Right forelimb (tissue), 1 donor: ENCODE measurements at places on chromosomes 6 and 20.
A peak's percentile ranks its signal among the peaks of the same experiment; 100 is the strongest.

- DNase-seq: no peak
Measured at GRCh38 chr6:169425628-169426370, 172.2 kb upstream of the THBS2 start.

GRCh38 chr6:89464295-89464694 lies 31.3 kb downstream of the ANKRD6 start:
- DNase-seq: no peak

- DNase-seq: no peak
Measured at GRCh38 chr6:132513831-132514545, 1.1 kb upstream of the STX7 start.

DNA sequence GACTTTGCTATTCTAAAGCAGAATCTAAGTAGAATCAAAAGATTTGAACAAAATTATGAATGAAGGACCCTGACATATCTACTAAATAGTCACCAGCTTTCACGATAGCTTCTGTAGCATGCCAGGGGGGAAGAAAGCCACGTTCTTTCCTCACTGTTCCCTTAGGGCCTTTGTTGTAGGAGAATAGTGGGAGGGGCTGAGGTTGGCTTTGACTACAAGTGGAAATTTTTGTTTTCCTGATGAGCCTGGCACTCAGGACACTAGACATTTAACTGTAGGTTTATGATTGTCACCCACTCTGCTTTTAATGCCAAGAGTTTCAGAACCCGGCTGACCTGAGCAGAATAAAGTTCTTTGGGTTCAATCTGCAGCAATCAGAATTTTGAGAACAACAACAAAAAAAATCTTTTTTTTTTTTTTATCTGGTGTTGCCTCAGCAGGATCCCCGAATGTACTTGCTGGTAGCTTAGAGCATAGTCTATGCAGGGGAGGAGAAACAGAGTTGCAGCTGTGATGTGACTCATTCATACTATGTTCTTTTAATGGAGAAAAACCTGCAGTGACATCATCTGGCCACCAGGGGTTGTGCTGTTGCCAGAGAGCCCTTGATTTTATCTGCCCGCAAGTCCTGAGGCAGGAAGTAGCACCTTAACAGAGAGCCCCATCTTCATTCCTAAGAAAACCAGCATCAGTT lies 38.5 kb downstream of the TPD52L1 start:
- no peak for DNase-seq

DNA sequence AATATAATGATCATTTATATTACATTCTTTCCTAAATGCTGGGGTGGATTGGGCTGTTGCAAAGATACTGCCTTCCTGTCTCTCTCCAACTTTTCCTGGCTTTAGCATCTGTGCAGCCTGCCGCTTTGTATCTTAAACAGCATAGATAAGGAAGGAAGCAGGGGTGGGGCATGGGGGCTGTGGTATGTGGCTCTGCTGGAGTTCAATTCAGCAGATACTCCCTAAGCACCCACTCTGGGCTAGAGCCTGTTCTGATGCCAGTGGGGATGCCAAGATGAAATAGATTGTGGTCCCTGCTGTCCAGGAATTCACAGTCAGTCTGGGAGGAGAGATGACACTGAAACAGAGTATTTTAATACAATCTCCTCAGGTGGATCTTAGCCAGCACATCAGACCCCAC lies 56.8 kb downstream of the EIF2S2 start:
- DNase-seq: no peak

GRCh38 chr20:14208956-14209355 lies 128.5 kb downstream of the FLRT3 start:
- DNase-seq: no peak

GRCh38 chr6:22020299-22021003 lies 276.4 kb downstream of the PRL start:
- DNase-seq: no peak

DNA sequence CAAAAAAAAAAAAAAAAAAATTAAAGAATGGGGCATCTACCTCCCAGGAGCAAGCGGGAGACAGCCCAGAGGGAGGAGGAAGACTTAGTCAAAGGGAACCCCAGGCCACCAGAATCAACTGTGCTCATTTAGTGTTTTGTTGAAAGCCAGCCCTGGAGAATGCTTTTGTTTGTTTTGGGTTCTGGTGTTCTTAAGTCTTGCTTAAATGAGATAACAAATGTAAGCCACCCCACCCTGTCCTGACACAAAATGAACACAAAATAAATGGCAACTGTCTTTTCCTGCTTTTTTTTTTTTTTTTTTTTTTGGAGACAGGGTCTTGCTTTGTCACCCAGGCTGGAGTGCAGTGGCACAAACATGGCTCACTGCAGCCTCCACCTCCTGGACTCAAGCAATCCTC lies 165.0 kb upstream of the JARID2 start:
- no peak for DNase-seq

DNA sequence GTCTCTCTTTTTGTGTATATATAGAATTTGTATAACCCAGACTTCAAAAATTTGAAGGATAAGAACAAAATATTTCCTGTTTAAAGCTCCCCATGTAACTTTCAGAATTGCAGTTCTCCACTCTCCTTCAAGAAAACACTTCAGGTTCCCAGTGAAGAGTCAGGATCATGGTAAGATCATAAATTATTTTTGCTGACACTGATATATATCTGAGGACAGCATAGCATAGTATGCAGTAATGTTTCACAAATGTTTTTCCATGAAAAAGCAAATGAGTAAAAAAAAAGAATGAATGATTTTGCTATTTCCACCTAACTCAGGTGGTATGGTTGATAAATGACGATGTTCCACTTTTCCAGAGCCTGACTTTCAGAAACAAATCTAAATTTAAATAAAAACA lies 545.6 kb upstream of the EPHA7 start:
- no peak for DNase-seq

- DNase-seq: no peak
Measured at GRCh38 chr6:28407401-28407800, 7.9 kb upstream of the ZSCAN12 start.

- DNase-seq: no peak
Measured at GRCh38 chr6:6131492-6132109, 124.9 kb upstream of the NRN1 start.

- peak; percentile 59 for DNase-seq
Measured at GRCh38 chr20:2692036-2692885, at the start of gene EBF4. TSS of gene EBF4 (plus strand) at chr20:2692780. CDS start at chr20:2693646, 866 bp downstream.

GRCh38 chr20:17721802-17722486 lies 22.2 kb downstream of the BANF2 start:
- DNase-seq: no peak

DNA sequence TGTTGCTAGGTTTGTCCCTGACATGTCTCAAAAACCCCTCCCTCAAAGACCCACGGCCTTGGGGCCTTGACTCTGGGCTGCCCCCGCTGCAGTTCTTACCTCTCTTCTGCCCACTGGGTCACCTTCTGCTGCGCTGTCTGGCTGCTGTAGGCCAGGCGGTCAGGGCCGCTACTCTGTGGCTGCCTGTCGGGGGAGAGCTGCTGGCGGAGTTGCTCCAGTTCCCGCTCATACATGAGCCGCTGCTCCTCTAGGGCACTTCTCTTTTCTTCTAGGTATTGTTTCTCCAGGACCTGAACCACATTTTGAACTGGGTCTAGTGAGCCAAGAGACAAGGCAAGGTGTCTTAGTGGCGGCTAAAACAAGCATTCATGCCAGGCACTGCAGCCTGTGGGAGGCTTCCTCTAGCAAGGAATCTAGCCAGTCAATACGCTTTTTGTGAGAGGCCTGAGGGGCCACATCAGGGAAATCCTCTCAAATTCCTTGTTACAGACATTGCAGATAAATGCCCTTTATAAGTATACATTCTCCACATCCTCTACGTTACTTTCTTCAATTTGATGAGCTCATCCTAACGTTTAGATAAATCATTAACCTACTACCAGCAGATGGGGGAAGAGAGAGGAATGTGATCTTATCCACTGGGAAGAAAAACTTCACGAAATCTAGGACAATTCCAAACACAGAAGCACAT lies 110.3 kb upstream of the NUP153 start:
- DNase-seq: no peak

GRCh38 chr6:166862287-166862977 lies 93.9 kb downstream of the RNASET2 start:
- DNase-seq: no peak

DNA sequence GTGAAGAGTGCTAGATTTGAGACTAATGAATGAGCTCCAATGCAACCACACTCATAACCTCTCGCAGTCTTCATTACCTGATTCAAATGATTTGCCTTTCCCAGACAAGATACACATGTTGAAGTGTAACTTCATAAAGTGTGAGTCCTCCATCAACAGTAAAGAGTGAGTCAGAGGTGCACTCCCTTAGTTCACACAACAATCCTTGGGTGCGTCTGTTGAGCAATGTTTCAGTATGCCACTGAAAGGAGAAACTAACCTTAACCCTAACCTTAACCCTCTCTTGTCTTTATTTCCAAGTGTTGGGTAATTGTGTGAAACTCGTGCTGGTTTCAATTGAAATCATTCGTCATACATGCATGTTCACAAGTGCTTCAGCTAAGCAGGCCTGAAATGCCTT lies 21.0 kb upstream of the RIN2 start:
- DNase-seq: no peak

DNA sequence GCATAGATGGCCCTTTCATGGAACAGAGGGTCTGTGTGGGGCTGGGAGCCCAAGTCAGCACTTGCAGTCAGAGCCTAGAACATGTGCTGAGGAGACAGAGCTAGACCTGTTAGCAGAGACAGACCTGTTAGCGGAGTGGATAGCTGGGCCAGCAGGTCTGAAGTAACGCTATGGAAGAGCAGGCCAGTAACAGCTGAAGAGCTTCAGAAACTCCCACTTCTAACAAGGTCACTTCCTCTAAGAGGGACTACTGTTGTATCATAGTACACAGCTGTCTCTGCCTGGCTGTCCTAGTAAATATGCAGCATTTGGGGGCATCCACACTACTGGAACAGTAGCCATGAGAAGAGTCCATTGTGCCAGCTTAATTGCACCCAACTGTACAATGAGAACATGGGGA lies 41.2 kb upstream of the POLR1H start:
- DNase-seq: no peak

DNA sequence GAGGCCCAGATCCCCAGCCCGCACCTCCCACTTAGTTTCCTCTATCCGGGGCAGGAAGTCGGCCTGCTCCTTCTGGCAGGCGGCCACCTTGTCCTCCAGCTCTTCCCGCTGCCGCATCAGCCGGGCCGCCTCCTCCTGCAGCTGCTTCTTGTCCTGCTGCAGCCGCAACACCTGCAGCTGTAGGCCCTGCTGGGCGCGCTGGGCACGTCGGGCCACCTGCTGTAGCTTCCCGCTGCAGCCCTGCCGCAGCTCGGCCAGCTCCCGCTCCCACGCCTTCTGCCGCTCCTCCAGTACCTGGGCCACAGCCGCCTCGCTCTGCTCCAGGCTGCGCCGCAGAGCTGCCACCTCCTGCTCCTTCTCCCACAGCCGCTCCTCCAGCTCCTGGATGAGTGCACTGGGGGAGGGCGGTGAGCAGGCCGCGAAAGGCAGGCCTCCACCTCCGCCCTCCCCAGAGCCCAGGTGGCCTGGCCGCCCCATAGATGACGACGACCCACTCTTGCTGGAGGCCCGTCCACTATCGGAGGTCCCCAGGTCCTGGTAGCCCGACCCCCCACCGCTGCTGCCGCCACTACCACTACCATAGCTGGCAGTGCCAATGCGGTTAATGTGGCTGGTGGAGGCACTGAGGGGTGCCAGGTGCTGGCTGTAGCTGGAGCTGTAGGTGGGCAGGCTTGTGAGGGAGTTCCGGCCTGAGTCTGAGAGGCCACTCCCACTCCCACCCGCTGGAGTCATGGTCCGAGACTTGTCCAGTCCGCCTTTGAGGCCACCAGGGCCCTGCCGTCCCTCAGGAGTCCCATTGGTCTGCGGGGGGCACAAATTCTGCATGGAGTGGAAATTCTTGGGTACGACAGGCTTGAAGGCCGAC lies 6.0 kb upstream of the FASTKD5 start:
- DNase-seq: peak; percentile 70

- DNase-seq: no peak
Measured at GRCh38 chr6:5532941-5533340, 271.6 kb downstream of the FARS2 start.

- DNase-seq: no peak
Measured at GRCh38 chr6:53066077-53066417, 843 bp downstream of the FBXO9 start.

DNA sequence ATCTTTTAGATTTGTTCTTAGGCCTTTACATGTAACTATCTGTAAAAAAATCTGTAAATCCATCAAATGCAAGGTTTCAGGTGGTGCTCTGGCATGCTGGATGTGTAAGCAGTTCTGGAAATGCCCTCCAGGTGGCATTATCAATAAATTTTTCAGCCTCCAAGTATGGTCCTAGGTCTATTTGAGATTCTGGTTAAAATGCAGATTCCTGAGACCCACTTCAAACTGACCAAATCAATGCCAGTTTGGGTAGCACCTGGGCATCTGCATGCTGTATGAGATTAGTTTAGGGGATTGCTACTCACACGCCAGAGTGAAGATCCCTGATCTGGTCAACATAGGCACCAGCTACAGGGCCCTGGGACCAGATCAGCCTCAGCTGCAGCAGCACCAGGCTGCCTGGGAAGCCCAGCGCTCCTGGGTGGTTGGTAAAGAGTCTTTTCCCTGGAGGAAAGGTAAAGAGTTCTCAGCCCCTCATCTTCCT lies 507.3 kb upstream of the CITED2 start:
- DNase-seq: no peak

GRCh38 chr6:132072831-132073230 lies 121.7 kb upstream of the CCN2 start:
- DNase-seq: no peak

GRCh38 chr6:53330137-53330536 lies 18.6 kb downstream of the ELOVL5 start:
- DNase-seq: no peak

- no peak for DNase-seq
Measured at GRCh38 chr20:35953387-35954199, 709 bp downstream of the SCAND1 start.

DNA sequence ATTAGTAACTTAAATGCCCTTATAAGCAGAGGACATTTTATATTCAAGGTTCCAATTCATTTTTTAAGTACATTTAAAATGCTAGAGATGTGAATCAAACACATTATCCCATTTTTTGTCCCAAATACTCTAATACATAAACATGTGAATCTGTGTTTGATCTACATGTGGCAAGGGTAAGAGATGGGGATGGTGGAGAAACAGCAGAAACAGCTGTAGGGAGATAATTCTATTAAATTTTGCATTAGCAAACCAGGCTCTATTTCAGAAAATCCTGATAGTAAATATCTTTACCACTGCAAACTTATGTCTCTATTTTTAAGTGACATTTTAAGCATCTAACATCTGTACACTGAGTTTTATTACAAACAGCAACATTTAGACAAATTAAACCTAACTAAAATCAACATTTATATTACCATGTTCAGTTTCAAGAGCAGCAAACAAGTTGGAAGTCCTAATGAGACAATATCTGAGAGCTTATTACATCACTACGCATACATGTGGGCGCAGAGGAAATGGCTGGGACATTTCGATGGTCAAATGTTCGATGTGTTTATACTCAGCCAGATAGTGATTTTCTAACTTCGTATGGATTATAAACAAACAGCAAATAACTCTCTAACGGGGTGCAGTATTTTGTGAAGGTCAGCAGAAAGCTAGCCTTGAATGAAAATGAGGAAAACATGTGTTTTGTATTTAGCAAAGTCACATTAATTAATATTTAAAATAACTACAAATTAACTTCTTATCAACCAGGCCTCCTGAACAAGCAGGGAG lies 165.1 kb downstream of the GJA1 start:
- no peak for DNase-seq
